Cardiac muscle cell (in vitro differentiated cells and primary cell): ENCODE measurements at places on chromosomes 1 and 21.

DNA sequence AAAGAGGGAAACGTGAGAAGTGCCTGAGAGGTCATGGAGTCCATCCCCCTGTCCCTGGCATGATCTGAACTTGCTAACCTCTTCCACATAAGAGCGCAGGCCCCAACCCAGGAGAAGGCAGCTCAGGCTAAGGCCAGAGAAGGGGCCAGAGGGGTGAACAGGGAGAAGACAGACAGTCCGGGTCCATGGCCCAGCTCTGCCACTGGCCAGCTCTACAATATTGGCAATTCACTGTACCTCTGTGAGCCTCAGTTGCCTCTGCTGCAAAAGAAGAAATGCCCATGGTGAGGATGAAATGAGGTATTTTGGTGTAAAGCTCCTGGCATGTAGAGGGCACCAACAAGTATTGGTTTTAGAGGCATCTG lies 72.3 kb downstream of the CAMK2N1 start:
- DNase-seq = no peak

- no peak for DNase-seq
Observed at GRCh38 chr1:208803011-208803811, 559.0 kb upstream of the PLXNA2 start.

DNA sequence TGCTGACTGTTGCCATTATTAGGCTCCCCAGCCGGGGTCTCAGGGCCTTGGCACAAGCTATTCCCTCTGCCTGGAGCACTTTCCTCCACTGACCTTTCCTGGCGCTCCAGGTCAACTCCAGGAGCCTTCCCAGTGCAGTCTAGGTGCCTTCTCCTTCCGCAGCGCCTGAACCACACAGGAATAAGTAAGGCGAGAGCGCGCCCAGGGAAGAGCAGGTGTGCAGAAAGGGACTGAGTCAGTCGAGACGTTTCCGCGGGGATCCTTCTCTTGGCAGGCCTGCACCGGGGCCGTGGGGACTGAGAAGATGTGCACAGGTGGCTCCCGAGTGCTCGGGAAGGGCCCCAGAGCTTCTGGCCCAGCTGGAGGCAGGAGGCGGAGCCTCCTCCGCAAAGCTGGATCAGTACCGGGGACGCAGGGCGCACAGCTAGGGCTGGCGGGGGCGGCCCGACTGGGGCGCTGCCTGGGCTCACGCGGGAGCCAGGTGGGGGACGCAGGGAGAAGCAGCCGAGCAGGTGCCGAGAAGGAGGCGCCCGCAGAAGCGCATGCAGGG lies 765 bp upstream of the BMP8A start:
- DNase-seq = no peak

DNA sequence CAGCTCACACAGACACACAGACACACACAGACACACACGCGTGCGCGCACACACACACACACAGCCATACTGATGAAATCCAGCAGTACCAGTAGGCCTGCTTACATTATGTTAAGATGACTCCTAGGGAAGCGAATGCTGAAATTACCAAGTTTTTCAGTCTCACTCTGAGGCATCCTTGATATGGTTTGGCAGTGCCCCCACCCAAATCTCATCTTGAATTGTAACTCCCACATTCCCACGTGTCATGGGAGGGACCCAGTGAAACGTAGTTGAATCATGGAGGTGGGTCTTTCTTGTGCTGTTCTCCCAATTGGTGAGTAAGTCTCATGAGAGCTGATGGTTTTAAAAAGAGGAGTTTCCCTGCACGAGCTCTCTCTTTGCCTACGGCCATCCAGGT lies 64.1 kb downstream of the TIAM1 start:
- DNase-seq = no peak

DNA sequence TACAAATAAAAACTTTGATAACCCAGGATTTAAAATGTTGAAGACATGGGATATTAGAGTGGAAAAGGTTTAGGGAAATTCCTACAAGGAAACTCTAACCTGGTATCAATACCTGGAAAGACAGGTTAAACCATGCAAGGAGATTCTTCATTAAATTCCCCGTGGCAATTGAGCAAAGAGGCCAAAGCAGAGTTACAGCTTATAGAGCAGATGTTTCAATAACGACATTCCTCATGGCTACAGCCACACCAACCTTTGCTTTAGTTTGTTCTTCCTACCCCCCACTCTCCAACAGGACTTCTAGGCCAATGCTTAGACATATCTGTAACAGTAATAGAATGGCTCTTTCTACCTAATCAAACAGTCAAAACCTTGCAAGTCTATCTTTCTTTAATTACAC lies 271.3 kb downstream of the COL11A1 start:
- no peak for DNase-seq

DNA sequence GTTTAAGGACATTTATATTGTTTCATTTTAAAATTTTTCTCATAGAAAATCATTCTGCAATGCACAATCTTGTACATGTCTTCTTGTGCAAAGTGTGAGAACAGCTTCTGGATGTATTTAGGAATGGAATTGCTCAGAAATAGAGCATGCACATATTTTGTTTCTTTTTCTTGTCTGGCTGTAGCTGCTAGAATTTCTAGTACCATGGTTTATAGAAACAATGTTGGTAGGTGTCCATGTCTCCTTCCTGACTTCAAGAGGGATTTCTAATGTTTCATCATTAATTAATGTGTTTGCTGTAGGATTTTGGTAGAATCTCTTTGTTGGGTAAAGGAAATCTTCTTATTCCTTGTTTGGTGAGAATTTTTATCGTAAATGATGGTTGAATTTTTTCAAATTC lies 99.0 kb downstream of the RYR2 start:
- DNase-seq = no peak
